ENCODE measurements at places on chromosomes 12 and 14. TPM values are rescaled to one million over a fixed set of nuclear protein-coding genes. Genes with fewer than 3 reads are reported as not detected.

DNA sequence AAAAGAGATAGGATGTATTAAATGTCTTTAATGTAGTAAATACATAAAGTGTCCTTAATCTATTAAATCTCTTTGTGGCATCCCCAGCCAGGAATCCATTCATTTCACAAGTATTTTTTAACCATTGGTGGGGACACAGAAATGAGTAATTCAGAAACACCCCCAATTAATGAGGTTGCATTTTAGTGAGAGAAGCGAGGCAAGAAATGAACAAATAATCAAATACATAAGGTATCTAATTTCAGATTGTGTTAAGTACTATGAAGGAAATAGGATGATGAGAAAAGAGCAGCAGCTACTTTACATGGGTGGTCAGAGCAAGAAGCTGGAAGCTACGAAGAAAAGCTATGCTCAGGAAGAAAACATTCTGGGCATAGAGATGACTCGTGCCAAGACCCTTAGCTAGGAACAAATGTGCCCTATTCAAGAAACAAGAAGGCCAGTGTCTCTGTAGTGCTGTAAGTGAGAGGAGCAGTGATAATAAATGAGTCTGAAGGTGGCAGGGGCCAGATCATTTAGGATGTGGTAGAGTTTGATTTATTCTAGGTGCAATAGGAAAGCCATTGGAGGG is 60.5 kb upstream of the IGF1 start:
- no peak overlapping the region for H3K4me3 ChIP-seq
- no peaks in the 10 kb centered on the region for H3K36me3 ChIP-seq
- H3K4me1 ChIP-seq = peaks cover 30% of the 10 kb centered on the region
- peak overlapping the region; percentile 78 for H3K27ac ChIP-seq

GRCh38 chr12:53984901-53985691 is at the start of gene HOXC10:
TSS of gene HOXC10 (plus strand) at chr12:53985146. CDS start at chr12:53985260, 114 bp downstream.
- H3K27ac ChIP-seq = peak within 1 kb of the TSS; percentile 91
- H3K27me3 ChIP-seq = no peaks in the 10 kb centered on the region
- peak; percentile 99 for DNase-seq
- H3K36me3 ChIP-seq = no peaks in the 10 kb centered on the region

EEF1AKMT3 gene
- 8.8 TPM for total RNA-seq

GRCh38 chr12:92546259-92546634 is 156.5 kb upstream of the PLEKHG7 start:
- H3K4me1 ChIP-seq = no peaks in the 10 kb centered on the region
- DNase-seq = no peak
- H3K4me3 ChIP-seq = no peak overlapping the region
- H3K27me3 ChIP-seq = no peaks in the 10 kb centered on the region
- no peaks in the 10 kb centered on the region for H3K36me3 ChIP-seq

GRCh38 chr12:119589097-119589496 is 4.5 kb upstream of the TMEM233 start:
- peaks cover 4% of the 10 kb centered on the region for H3K4me1 ChIP-seq
- no peaks in the 10 kb centered on the region for H3K36me3 ChIP-seq
- DNase-seq = no peak

INSM2 gene
- not detected for total RNA-seq

DNA sequence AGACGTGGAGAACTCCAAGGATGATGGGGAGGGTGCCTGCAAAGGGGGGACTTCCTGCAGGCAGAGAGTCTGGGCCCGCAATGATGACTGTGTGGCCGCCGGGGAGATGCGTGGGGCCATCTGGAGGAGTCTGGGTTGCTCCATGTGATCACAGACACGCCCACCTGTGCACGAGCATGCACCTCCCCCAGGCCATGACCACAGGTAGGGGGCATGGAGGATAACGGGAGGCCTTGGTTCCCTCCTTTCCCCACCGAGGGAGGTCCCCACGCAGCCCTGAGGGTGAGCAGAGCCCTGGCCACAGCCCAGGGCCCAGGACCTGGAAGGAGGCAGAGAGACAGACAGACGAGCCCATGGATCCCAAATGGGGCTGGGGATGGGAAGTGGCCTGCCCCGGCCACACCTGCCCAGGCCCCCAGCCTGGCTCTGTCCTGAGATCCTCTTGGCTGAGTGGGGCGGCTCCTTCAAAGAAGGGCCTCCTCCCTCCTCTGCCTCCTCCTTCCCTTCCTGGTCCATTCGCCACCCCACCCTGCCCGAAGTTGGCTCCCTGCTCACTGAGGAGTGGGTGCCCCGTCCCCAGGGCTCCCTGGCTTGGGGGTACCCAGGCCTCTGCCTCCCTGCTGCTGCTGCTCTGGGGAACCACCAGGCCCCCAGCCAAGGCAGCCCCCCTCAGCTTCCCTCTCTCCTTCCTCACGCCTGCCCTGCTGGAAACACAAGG is 138.2 kb downstream of the CALM1 start:
- H3K36me3 ChIP-seq = no peaks in the 10 kb centered on the region
- no peak for DNase-seq
- peaks cover 13% of the 10 kb centered on the region for H3K4me1 ChIP-seq
- H3K27ac ChIP-seq = no peak overlapping the region
- no peaks in the 10 kb centered on the region for H3K27me3 ChIP-seq

DNA sequence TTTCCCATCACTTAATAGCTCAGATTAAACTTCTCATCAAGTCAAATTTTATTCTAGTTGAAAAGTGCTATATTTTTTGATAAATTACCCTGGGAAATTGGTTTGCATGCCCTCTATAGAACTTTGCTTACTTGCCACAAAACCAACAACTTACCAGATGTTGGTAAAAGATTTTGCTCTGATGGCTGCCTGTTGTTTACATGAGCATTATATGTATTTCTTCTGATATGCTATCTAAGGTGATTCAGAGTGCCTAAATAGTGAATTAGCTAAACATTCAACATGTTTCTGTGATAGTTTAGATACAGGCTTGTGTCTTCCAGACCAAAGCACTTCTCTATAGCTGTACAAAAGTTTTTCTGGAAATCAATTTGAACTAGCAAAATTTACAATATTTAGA is 51.0 kb downstream of the PPM1A start:
- no peaks in the 10 kb centered on the region for H3K36me3 ChIP-seq
- no peak overlapping the region for H3K27ac ChIP-seq
- DNase-seq = no peak

- no peaks in the 10 kb centered on the region for H3K27me3 ChIP-seq
- peak; percentile 26 for DNase-seq
- H3K4me1 ChIP-seq = no peaks in the 10 kb centered on the region
- H3K36me3 ChIP-seq = no peaks in the 10 kb centered on the region
- no peak overlapping the region for H3K27ac ChIP-seq
- H3K4me3 ChIP-seq = no peak overlapping the region
Observed at GRCh38 chr12:28878629-28879028, 270.4 kb upstream of the FAR2 start.

- H3K27ac ChIP-seq = no peak overlapping the region
- H3K4me1 ChIP-seq = no peaks in the 10 kb centered on the region
- no peak overlapping the region for H3K4me3 ChIP-seq
Observed at GRCh38 chr12:40534828-40535227, 157.4 kb upstream of the CNTN1 start.

DNA sequence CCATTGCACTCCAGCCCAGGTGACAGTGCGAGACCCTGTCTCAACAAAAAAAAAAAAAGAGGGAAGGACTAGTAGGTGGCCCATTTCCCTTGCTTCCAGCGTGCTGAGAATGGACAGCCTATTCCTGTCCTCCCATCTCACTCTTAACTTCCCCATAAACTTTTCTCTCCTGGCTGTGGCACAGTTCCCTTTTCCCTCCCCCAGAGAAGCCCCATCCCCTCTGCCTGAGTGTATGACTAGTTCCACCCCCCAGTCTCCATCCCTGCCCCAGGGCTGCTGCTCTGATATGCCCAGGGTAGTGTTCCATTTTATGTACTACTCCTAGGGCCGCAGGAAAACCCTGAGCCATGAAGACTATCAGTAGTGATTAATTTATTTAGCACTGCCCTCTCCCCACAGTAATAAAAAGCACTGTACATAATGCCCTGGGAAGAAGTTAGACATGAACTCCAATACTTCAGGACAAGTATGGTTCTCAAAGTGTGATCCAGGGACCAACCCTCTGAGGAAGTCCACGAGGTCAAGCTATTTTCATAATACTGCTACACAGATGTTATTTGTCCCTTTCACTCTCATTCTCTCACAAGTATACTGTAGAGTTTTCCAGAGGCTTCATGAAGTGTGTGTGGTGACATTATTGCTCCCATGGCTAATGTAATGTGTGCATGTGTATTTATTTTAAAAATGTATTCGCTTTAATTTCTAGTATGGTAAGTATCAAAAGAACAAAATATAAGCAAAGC is 11.5 kb upstream of the CHD4 start:
- H3K27me3 ChIP-seq = no peaks in the 10 kb centered on the region
- no peaks in the 10 kb centered on the region for H3K36me3 ChIP-seq
- H3K27ac ChIP-seq = no peak overlapping the region
- peaks cover 4% of the 10 kb centered on the region for H3K4me1 ChIP-seq

DNA sequence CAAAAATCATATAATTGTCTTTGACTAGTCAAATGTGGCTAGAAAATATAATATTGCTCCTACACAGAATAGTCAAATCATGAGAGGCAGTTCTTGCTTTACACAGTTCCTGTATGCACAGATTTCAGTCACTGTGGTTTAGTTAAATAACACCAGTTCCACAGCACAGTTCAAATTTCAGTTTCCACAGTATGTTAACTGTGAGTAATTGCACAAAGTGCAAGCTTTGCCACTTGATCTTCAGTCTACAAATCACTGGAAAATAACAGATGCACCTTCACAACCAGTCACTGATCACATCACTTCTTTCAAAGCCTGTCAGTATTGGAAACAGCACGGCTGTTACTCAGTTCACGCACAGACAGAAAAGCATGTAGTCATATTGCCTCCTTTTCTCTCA is 38.7 kb downstream of the KCNH5 start:
- no peaks in the 10 kb centered on the region for H3K27me3 ChIP-seq
- no peak for DNase-seq
- no peak overlapping the region for H3K4me3 ChIP-seq
- H3K27ac ChIP-seq = no peak overlapping the region
- H3K4me1 ChIP-seq = no peaks in the 10 kb centered on the region
- no peaks in the 10 kb centered on the region for H3K36me3 ChIP-seq

- no peaks in the 10 kb centered on the region for H3K27me3 ChIP-seq
- H3K4me1 ChIP-seq = no peaks in the 10 kb centered on the region
- H3K27ac ChIP-seq = no peak overlapping the region
- no peak for DNase-seq
- H3K4me3 ChIP-seq = no peak overlapping the region
Observed at GRCh38 chr12:24534622-24535021, 414.3 kb downstream of the BCAT1 start.

DNA sequence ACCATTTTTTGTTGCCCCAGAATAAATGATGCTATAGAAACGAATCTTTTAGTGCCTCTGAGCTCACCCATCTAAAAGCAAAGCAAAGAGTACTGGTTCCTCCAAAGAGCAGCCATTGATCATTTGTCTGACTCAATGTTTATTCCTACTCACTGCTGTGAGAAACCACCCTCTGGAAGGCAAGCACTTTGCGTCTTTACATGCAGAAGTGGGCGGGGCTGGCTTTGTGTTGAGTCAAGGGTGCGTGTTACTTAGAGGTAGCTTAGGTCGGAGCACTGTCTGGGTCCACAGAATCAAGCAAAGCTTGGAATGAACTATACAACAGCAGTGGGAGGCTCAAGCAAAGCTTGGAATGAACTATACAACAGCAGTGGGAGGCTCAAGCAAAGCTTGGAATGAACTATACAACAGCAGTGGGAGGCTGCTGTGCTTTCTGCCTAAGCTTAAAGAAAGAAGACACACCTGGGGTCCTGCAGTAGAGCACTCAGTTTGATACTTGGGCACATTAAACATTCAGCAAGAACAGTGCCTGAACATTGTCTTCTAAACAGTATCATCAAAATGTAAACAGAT is 77.2 kb upstream of the PRICKLE1 start:
- peaks cover 2% of the 10 kb centered on the region for H3K27me3 ChIP-seq
- H3K36me3 ChIP-seq = no peaks in the 10 kb centered on the region
- H3K4me1 ChIP-seq = no peaks in the 10 kb centered on the region
- no peak for DNase-seq
- no peak overlapping the region for H3K27ac ChIP-seq

- H3K4me1 ChIP-seq = no peaks in the 10 kb centered on the region
- H3K4me3 ChIP-seq = no peak overlapping the region
- H3K27ac ChIP-seq = no peak overlapping the region
Observed at GRCh38 chr14:81062380-81062779, 107.0 kb downstream of the TSHR start.

SP1 gene
- 56.0 TPM for total RNA-seq

P2RX2 gene
- total RNA-seq = not detected

C2CD5 gene
- 25.0 TPM for total RNA-seq

CCDC184 gene
- total RNA-seq = under 0.01 TPM

DNA sequence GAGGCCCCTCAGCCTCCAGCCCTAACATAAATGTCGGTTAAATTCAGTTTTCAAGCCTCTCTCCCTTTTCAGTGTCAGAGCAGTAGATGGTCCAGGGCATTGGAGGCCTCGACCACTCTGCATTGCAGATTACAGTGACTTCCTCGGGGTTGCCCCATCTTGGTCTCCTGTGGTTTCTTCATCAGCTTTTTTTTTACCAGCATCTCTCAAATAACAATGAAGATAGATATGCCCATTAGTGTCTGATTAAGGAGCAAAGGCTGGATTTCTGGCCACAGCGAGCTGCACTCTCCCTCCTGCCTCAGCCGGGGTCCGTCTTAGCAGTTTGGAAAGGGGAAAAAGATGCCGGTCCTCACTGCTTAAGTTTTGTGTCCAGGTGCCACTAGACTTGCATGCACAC is 49.7 kb downstream of the C14orf132 start:
- peaks cover 68% of the 10 kb centered on the region for H3K4me1 ChIP-seq
- no peak overlapping the region for H3K27ac ChIP-seq
- H3K4me3 ChIP-seq = no peak overlapping the region
- no peak for DNase-seq
- peaks cover 22% of the 10 kb centered on the region for H3K36me3 ChIP-seq

SMIM41 gene
- total RNA-seq = not detected

SPIC gene
- total RNA-seq = not detected

UNC79 gene
- under 0.01 TPM for total RNA-seq

GTF2A1 gene
- total RNA-seq = 35.8 TPM

- H3K36me3 ChIP-seq = peaks cover 20% of the 10 kb centered on the region
- H3K27me3 ChIP-seq = no peaks in the 10 kb centered on the region
- H3K4me1 ChIP-seq = peaks cover 20% of the 10 kb centered on the region
- H3K4me3 ChIP-seq = peak overlapping the region; percentile 22
- peak overlapping the region; percentile 38 for H3K27ac ChIP-seq
- no peak for DNase-seq
Observed at GRCh38 chr12:88529531-88530488, 50.5 kb downstream of the KITLG start.

GPRC5D gene
- not detected for total RNA-seq

KCNC2 gene
- total RNA-seq = not detected
